NCI-H1092 (cell line): ENCODE measurements at places on chromosomes 7 and 10.

DNA sequence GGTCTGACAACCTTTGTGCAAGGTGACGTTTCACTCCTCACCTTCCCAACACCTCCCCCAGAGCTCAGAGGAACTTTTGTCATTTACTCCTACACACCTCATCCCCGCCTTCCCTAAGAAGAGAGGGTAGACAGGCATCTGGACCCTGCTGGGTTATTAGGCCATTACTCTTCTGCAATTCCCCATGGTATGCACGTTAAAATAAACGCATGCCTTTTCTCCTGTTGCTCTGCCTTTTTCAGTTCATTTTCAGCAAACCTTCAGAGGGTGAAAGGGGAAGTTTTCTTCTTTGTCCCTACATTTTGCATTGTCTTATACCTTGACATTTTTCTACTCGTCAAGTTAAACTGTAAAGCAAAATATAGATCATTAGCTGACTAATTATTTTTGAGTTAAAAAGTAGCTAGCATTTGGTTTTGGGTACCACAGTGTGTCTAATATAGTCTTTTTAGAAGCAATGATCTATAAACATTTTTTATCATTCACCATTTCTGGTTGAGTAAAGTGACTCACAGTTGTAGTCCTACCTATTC is 10.5 kb upstream of the EDRF1 start:
- DNase-seq = no peak

DNA sequence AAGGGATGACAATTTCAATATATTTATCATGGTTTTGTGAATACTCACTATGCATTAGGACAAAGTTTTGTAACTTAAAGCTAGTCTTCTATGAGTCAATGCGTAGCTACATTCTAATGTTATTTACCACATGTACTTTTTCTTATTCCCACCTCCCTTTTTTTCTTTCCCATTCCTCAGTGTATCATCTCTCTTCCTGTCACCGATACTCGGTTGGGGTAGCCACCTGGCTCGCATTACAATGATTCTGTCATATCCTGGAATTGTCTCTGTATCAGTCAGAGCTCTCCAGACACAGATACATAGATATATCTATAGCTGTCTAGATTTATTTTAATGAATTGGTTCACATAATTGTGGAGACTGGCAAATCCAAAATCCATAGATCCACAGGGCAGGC is 9.8 kb upstream of the RALA start:
- no peak for DNase-seq

- DNase-seq = no peak
Observed at GRCh38 chr10:49762566-49762877, 399 bp upstream of the OGDHL start.

DNA sequence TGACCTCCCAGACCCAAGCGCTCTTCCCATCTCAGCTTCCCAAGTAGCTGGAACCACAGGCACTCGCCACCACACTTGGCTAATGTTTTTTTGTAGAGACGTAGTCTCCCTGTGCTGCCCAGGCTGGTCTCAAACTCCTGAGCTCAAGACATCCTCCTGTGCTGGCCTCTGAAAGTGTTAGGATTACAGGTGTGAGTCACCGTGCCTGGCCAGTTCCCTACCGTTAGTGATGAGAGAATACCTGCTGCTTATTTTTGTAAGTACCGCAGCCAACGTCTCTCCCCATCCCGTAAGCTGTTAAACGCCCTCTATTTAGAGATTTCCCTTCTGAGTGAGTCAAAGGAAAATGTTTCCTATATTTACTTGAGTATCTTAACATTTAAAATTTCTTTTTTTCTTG is 38.5 kb upstream of the PDLIM1 start:
- DNase-seq = no peak

DNA sequence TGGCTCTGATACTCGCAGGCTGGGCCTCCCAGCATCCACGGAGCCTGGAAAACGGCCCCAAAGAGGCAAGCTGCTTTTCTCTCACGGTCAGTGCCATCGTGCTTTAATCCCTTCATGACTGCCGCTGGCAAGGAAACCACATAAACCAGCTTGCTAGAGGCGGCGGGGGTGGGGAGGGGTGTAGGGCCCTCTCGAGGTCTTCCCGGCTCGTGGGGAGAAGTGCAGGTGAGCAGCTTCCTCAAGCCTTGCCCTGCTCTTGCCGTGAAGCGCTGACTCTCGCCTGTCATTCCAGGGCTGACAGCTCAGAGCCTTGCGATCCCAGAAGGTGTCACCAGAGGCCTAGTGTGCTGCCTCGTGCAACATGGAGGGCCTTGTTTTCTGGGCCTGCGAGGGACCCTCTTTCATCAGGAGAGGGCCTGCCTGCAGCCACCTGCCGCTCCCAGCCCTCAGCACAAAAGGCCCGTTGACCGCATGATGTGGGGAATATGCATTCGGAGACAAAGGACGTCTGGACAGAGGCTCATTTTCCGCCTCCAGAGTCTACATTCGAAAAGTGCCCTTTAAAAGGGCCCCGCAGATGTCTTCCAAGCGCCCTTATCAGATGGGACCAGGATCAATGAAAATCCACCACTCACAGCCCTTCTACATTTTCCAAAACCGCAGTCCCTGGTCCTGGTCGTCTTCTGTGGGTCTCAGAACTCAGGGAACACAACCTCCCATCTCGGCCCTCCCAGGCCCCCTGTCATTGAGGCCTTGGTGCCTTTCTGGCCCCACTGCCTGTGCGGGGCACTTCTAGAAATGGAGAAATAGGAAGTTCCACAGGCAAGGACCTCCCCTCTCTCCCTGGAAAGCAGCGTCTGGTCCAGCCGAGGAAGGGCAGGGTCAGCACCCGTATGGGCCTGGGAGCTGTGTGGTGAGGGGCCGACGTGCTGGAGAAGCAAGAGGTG is 58.7 kb downstream of the ZRANB1 start:
- DNase-seq = no peak

- DNase-seq = no peak
Observed at GRCh38 chr10:15515202-15515601, 144.1 kb upstream of the FAM171A1 start.

DNA sequence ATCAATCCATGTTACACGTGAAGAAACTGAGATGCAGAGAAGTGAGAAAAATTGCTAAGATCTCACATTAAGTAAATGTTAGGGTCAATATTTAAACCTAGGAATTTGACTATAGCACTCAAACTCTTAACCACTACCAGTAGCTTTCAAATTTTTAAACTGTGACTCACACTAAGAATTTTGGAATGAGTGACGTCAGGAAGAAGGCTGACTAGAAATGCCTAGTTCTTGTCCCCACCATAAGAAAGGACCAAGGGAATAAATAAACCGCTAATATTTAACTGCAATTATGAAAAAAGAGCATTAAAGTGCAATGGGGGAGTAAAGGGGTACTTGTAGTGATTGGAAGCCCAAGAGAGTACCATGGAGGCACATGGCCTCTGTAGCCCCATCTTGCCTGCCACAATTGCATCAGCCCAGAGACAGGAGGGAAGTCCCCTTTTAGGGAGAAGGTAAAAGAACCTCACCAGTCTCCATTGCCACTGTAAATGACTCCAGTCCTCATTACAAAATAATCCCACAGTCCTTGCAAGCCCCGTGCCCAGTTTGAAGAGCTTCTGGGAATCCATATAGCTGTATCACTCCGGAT is 3.5 kb upstream of the AKR1B1 start:
- DNase-seq = no peak

DNA sequence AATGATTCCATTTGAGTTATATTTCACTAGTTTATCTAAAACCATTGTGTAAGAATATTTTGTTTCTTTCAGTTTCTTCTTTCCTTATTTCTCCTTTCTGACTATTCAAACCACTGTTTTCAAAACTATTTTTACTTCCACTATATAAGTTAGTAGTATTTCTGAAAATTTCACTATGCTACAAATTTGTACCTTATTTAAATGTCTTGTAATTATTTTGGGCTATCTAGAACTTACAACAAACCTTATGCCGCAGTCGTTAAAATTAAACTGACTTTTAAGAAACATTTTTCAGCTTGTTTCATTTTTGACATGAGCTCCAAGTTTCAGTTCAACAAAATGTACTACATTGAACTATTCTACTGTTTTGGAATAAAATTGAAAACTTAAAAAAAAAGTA is 1.8 kb downstream of the TFEC start:
- no peak for DNase-seq

DNA sequence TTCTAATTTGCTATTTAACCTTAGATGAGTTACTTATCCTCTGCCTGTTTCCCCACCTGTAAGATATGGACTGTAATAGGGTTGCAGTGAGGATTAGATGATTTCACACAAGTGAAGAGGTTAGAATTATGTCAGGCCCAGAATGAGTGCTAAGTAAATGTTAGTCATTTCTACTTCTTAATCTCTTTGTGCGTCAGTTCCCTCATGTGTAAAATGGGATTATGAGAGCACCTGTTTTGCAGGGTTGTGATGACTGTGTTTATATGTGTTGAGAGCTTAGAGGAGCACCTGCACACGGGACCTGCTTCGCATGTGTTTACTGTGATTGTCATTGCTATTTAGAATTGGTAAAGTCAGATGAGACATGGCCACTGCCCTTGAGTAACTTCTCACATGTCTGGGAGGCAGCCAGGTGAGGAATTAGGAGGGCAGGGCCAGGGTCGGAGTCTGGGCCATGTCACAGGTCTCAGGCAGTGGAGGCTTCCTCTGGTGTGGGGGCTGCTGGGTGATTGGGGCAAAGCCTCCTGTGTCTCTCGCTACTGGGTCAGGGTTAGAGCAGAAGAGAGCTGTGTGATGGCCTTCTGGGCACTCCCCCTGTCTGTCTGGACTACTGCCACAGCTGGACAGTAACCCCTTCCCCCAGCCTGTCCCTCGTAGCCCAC is 106.7 kb downstream of the WDFY4 start:
- no peak for DNase-seq

DNA sequence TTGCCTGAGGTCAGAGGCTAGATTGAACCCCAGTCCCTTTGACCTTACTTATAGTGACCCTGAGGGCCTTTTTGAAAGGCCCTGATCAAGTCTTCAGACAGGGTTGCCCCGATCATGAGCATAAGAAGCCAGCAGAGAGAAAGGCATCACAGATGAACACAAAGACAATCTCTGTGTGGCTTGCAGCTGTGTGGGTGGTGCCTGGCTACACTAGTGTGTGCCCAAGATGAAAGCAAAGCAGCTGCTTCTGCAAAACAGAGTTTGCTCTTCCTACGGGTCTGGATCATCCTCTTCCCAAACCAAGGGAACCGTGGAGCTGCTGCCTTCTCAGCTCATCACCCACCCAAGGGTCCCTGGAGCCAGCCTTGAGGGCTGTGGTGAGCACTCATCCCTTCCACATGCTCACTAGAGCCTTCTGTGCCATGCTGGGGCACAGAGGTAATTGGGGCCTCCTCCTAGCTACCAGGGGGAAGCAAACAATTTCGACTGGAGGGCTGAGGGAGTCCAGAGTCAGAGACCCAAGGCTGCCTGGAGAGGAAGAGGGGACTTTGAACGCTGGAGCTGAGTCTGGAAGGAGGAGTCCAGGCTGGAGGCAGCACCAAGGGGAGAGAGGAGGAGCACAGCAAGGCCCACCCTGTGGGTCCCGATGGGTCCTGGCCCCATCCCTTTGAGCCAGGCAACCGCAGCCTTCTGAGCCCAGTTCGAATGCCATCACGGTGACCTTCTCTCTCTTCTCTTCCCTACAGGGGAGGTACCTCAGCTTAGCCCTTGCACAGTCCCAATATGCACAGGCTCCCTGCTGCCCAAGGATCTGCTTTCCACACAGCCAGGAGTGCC is 42.3 kb downstream of the ANTXRL start:
- DNase-seq = no peak

GRCh38 chr10:11179516-11180105 is 161.9 kb downstream of the CELF2 start:
- DNase-seq = no peak

DNA sequence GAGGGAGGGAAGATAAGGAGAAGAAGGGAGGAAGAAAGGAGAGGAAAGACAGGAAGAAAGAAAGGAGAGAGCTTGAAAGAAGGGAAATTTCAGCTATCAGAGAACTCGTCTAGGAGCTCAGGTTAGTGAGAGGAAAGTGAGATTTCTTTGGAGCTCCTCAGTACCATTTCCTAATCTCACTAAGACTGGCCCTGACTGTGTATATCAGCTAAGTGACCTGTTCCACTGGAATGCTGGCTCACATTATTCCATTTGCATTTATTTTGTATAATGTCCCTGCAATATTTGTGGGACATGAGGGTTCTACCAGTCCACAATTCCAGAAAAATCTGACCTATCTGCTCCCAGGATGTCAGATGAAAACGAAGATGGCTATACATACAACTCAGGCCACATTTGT is 114.7 kb upstream of the CELF2 start:
- DNase-seq = no peak

GRCh38 chr10:15898046-15898445 is 37.7 kb upstream of the MINDY3 start:
- no peak for DNase-seq

DNA sequence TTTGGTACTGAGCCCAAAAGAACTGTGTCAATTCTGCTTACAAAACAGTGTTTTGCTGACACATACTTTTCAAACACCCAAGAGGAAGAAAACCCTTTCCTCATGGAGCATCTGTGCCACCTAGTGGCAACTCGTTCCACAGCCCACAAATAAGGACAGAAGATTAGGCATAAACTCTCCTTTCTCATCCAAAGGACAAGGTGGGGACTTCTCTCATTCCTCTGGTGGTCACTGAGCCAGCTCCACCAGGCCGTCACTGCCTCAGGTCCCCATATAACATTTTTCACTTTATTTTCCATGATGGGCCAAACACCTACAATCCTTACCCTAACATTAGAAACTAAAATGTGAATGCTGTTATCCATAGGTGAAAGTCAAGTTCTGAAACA is 76.9 kb downstream of the RNF216 start:
- peak; percentile 53 for DNase-seq

GRCh38 chr10:21144047-21144446 is 246.9 kb upstream of the NEBL start:
- no peak for DNase-seq

DNA sequence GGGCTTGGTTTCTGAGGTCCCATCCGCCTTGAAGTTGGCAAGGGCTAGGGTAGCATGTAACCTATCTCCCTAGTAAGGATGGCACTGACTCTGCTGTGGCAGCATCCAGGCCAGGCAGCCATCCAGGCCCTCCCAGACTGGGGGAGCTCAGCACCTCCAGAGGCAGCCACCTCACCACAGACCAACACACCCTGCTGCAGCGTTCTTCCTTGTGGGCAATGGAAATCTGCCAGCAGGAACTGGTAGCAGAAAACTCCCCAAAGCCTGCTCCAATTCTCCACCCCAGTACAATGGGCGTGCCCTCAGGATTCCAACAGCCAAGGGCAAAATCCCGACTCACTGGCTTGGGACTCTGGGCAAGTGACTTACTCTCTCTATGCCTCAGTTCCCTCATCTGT is 27.5 kb downstream of the DLG5 start:
- DNase-seq = no peak

- DNase-seq = no peak
Observed at GRCh38 chr10:6069081-6069931, 7.1 kb upstream of the IL2RA start.

DNA sequence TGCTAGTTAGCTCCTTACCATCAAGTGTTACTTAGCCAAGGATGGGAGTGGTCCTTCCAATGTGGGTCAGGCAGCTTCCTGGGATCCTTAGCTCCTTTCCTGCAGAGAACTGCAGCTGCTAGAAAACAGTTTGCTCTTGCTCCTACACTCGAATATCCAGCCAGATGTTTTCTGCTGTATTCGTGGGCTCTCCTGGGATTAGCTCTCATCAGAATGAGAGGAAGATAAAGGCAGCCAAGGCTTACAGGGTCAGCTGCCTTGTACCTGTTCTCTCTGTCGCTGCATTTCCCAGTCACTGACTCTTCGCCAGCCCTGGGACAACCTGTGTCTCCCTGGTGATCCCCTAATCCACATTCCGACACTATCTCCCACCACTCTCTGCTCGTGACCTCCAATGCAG is 29.0 kb downstream of the NEUROD6 start:
- no peak for DNase-seq
